A172 (cell line): ENCODE measurements at places on chromosomes 13 and 19. TPM values are rescaled to one million over a fixed set of nuclear protein-coding genes. Genes with fewer than 3 reads are reported as not detected.

RETN gene
- total RNA-seq = not detected in 2 replicates

LRRC63 gene
- 0.22 and 0.29 TPM in 2 replicates for total RNA-seq

KBTBD7 gene
- 5.8 and 6.8 TPM in 2 replicates for total RNA-seq

FGF21 gene
- total RNA-seq = not detected in 2 replicates

ZNF835 gene
- total RNA-seq = not detected in 2 replicates

SOHLH2 gene
- total RNA-seq = 1.1 and 3.4 TPM in 2 replicates

ELSPBP1 gene
- not detected in 2 replicates for total RNA-seq

GRCh38 chr19:1590641-1591397, 1.8 kb downstream of the MBD3 start:
- no peak for DNase-seq

DNA sequence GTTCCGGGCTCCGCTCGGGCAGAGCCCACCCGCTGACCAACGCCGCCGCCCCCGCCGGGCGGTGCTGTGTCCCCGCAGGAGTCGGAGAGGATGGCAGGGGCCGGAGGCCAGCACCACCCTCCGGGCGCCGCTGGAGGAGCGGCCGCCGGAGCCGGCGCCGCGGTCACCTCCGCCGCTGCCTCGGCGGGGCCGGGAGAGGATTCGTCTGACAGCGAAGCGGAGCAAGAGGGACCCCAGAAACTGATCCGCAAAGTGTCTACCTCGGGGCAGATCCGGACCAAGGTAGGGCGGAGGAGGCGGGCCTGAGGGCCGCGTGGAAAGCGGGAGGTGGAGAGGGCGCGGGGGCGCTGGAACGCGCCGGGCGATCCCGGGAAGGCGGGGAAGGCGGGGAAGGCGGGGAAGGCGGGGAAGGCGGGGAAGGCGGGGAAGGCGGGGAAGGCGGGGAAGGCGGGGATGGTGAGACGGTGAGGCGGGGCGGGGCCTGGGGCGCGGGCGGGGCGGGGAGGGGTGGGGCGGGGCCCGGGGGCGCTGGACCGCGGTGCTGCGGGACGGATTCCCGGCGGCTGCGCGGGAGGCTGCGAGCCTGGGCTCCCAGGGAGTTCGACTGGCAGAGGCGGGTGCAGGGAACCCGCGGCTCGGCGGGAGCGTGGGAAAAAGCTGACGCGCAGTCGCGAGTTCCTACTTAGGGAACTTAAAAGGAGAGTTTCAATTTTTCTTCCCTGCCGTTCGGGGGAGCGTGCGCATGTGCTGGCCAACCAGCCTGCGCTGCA, 421 bp downstream of the DGKH start:
- peak; percentile 40 for DNase-seq

DNA sequence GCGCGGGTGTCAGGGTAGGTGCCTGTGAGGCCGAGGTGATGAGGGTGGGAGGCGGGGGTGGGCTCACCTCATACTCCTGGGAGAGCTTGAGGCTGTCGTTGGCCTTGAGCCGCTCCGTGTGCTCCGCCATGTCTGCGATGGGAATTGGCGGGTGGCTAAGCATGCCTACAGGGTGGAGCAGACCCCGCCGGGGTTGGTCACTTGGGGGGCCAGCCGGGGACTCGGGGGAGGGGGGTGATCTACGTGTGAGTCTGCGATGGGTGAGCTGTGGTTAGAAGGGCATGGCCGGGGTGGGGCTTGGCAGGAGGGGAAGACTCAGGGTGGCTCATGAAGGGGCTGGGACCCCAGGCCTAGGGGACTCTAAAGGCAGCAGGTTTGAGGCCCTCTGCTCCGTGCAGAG, 125.2 kb downstream of the PTPRS start:
- no peak for DNase-seq

- DNase-seq = no peak
Observed at GRCh38 chr13:110366733-110367132, 59.6 kb downstream of the COL4A2 start.

- no peak for DNase-seq
Observed at GRCh38 chr13:28983641-28984040, 163.5 kb downstream of the MTUS2 start.

DNA sequence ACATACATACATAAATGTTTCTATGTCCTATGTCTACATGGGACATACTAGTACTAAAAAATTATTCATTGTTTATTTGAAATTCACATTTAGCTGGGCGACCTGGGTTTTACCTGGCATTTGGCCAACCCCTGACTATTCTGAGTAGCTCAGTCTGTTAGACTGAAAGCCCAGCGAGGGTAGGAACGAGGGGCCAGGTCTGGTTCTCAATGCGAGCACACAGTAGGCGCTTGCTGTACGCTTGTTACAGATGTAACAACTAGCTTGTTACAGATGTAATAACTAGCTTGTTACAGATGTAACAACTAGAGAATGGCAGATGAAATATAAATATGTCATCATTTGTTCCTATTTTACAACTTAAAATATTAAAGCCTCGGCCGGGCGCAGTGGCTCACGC, 920 bp upstream of the ANO8 start:
- no peak for DNase-seq

- DNase-seq = no peak
Observed at GRCh38 chr13:35884211-35884760, 246.9 kb downstream of the DCLK1 start.

DNA sequence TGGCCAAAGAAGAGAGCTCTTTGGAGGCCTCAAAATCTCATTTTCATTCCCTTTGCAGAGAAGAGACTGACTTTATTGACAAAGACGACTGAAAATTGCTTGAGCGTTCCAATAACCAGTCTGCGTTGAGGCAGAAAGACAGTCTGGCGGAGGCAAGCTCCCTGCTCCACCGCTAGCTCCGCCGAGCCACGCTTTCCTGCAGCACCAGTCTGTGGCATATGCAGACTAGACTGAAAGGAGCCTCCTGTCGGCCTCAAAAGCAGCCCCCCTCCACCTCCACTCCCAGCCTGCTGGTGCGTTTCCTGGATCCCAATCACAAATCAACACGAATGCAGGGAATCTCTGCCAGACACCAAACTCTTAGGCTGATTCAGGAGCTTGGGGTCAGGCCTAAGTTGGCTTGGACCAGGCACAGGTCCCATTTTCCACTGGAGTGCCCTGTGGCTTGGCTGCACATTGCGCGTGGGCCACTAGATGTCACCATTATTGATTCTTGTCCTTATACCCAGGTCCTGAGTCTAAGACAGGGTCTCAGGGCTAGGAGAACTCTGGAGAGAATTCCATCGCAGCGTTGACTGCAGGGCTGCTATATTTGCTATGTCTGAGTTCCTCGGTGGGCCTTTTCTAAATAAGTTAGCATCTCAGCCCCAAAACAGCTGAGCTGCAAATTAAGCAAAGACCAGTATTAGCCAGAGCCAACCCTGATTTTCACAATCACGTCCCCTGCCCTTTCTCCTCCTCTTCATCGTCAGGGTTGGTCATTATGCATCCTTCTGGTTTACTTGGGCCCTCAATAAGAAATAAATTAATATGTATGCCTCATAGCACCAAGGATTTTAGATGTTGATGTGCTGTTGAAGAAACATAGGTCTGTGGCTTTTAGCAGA, 5.2 kb upstream of the ZNF507 start:
- peak; percentile 28 for DNase-seq

GRCh38 chr19:15159251-15159650, 41.5 kb downstream of the NOTCH3 start:
- peak; percentile 35 for DNase-seq

GRCh38 chr19:8806661-8807060, 25.4 kb downstream of the ZNF558 start:
- no peak for DNase-seq

- DNase-seq = no peak
Observed at GRCh38 chr13:40764587-40765403, 6.2 kb downstream of the MRPS31 start.

DNA sequence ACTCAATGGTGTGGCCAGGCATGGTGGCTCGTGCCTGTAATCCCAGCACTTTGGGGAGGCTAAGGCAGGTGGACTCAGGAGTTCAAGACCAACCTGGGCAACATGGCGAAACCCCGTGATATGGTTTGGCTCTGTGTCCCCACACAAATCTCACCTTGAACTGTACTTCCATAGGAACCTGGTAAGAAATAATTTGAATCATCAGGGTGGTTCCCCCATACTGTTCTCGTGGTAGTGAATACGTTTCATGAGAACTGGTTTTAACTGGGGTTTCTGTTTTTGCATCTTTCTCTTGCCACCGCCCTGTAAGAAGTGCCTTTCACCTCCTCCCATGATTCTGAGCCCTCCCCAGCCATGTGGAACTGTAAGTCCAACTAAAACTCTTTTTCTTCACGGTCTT, 49.6 kb downstream of the USP12 start:
- DNase-seq = no peak

GRCh38 chr13:59468396-59468795, 695.3 kb downstream of the DIAPH3 start:
- DNase-seq = no peak

GRCh38 chr19:17865364-17866311, 5.9 kb downstream of the RPL18A start:
- no peak for DNase-seq

GRCh38 chr19:53532362-53532761, 5.6 kb upstream of the ZNF331 start:
- no peak for DNase-seq

- no peak for DNase-seq
Observed at GRCh38 chr13:36031490-36031889, 99.7 kb downstream of the DCLK1 start.

GRCh38 chr19:51326216-51327065, 15.0 kb downstream of the IGLON5 start:
- no peak for DNase-seq

GRCh38 chr13:39587939-39588338, 15.1 kb downstream of the LHFPL6 start:
- DNase-seq = no peak

- no peak for DNase-seq
Observed at GRCh38 chr13:108760129-108760528, 130.7 kb downstream of the MYO16 start.

GRCh38 chr19:43534305-43534815, 1.4 kb downstream of the ZNF575 start:
- DNase-seq = no peak

DNA sequence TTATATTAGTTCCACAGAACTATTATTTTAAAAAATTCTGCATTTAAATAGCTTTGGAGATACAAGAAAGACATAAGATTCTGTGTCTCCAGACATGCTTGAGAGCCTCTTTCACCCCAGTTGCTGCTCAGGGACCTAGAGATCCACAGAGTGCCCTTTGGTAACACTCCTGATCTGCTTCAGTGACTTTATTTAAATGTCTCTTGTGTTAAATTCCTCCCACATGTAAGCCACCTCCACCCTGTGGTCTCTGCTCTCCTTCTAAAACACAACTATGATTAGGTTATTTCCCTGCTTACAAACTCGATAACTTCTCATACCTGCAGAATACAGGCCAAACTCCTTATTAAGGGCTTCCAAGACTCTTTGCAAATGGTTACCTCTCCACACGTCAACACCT, 141.0 kb downstream of the RFC3 start:
- no peak for DNase-seq

GRCh38 chr13:59471106-59471505, 692.6 kb downstream of the DIAPH3 start:
- DNase-seq = no peak

GRCh38 chr13:94268661-94269060, 210.8 kb downstream of the DCT start:
- no peak for DNase-seq

- no peak for DNase-seq
Observed at GRCh38 chr19:8239528-8240273, 30.5 kb downstream of the CERS4 start.

- no peak for DNase-seq
Observed at GRCh38 chr13:113089693-113090414, 15.7 kb upstream of the F7 start.

- no peak for DNase-seq
Observed at GRCh38 chr19:55446060-55446459, 3.0 kb upstream of the SHISA7 start.

GRCh38 chr13:90230311-90230710, 1117.2 kb upstream of the MIR17HG start:
- no peak for DNase-seq

DNA sequence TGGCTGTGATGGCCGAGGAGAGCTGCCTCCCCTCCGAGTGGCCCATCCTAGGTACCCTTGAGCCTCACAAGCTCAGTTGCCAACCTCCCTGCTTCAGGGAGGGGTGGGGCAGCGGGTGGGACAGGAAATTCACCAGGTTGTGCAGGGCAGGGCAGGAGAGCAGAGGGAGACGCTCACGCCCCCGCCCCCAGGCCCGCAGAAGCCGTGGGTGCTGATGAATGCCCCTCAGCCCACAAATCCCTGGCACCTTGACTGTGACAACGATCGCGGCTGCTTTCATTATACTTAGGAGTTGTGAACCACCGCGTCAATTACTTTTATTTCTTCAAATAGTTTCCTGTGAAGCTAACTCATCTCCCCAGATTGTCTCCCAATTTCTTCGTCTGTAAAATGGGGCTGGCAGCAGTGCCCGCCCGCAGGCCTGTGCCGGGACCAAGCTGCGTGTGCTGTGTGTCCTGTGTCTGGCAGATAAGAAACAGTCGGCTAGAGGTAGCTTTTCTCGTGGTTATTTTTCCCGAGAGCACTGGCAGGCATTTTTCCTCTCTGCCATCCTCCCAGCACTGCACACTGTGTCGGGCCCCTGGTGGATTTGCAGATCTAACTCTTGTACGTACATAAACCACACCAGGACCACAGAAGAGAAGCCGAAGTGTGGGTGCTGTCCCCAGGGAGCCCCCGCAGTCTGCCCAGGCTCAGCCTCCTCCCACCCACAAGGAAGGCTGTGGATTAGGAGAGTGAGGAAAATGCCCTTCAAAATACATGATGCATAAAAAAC, 7.9 kb upstream of the RASA3 start:
- DNase-seq = no peak

- DNase-seq = peak; percentile 54
Observed at GRCh38 chr19:1250437-1251260, 2.3 kb downstream of the MIDN start.

GRCh38 chr19:45139286-45140143, 21.3 kb downstream of the NKPD1 start:
- no peak for DNase-seq

DNA sequence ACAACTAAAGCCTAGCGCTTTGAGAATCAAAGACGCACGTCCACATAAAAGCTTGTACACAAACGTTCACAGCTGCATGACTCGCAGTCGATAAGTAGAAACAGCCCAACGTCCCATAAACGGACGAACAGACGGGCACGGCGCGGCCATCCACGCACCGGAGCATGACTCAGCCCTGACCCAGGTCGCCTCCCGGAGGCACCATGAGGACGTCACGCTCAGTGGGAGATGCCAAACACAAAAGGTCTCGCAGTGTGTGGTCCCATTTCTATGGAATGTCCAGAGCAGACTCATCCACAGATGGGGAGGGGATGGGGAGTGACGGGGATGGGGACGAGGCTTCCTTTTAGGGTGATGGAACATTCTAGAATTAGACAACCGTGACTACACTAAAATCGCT, 9.4 kb downstream of the POLRMT start:
- DNase-seq = peak; percentile 93

DNA sequence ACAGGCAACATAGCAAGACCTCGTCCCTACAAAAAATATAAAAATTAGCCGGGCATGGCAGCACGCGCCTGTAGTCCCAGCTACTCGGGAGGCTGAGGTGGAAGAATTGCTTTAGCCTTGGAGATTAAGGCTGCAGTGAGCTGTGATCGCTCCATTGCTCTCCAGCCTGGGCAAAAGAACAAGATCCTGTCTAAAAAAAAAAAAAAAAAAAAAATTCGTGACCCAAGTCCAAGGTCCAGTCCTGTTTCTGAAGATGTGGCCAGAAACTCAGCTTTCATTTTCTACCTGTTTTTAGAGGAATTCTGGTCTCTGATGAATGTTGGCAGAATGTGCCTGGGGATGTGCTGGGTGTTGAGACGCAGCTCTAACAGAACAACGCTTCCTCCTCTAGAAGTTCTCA, 1.9 kb upstream of the PGPEP1 start:
- no peak for DNase-seq

- no peak for DNase-seq
Observed at GRCh38 chr19:4370418-4371041, 27.2 kb downstream of the MPND start.

GRCh38 chr13:111913761-111914140, 153.2 kb upstream of the SOX1 start:
- no peak for DNase-seq
